Activated CD4-positive, alpha-beta T cell treated with anti-CD3 and anti-CD28 coated beads, Interleukin-2, Interleukin-4, amounts not matched to agents 100 ng/mL and 50 ng/mL, durations not matched to agents 16 hours and 8 hours (primary cell): ENCODE measurements at places on chromosomes 16 and 17.

DNA sequence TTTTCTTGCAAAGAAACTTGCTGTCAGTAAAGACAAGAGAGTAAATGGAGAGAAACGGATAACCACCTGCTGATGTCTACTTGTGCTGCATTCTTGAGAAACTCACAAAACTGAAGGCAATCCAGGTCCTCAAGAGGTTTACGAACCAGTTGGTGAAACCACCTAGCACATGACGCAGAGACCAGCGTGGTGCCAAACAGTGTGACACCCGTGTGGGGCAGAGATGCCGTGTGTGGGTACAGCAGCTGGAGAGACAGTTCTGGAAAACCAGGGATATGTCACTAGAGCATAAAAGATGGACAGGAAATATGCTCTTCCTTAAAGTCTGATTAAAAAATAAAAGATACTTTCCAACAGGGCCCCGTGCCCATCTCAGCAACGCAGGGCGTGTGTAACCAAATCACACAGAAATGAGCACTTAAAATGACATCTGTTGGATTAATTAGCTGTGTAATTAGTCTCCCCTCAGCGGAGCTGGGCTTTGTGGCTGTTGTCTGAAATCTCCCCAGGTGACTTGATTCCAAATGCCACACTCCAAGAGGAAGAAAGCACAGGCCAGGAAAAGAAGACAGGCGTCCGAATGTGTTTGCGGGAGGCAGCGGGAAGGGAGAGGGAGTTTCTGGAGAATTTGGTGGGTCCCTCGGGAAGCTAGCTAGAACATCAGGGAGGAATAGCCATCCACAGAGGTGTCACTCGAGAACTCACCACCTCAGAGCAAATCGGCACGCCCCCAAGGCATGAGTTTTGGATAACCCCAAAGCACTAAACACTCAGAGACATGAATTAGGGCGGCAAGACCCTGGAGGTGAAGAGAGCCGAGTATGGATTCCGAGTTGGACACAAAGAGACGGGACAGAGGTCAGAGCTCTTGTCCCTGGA lies 109.8 kb downstream of the ZFHX3 start:
- DNase-seq = no peak

DNA sequence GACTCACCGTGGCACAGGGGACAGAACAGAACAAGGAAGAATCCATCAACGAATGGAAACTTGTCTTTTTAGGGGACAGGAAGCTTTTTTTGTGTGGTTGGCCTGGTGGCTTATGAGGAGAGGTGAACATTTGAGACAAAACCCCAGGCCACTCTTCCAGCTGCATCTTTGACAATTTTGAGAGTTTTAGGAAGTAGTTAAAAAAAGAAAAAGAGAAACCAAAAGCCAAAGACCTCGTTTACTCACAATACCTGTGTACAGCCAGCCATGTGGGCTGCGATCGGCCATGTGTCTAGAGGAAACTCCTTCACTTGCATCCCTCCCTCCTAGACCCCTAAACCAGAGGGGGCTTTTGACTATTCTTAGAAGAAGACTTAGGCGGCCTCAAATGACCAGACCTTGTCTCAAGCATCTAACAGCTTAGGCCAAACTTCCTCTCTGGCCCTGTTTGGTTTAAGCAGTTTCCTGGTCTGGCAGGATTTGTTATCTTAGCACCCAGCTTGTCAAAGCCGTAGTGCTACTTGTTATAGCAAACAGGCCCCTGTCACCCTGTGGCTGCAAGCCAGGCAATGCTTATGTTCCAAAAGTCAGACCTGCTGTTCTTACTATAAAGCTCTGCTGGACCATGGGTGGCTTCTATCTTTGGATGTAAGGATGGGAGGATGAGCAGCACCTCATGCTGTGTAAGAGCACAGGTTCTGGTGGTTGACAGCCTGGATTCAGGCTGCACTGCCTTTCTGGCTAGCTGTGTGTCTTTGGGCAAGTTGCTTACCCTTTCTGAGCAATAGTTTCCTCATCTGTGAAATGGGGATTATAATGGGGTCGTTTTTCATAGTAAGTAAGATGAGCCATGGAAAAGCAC lies 17.7 kb downstream of the KSR1 start:
- DNase-seq = peak; percentile 89

- no peak for DNase-seq
These were observed 61.7 kb downstream of the KPNA2 start for GRCh38 chr17:68097161-68097805.

DNA sequence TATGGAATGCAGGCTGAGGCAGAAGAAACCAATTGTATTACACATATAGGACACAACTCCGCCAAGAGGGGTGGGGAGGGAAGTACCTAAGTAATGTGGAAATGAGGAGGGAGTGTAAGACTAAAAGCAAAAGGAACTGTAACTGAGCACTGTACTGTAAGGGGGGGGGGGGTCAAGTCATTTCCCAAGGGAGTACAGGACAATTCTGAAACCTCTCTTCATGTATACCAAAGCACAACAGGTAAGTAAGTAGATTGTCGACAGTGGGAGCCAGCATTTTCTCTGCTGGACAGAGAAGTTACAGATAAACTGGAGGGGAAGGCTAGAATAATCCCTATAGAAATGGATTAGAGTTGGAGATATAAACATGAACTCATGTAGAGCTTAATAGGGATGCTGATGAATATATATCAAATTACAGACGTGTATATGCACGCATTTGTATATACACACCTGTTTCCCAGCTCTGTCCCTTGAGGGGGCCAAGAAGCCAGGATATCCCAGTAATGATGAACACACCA lies 6.4 kb downstream of the USP22 start:
- DNase-seq = no peak

DNA sequence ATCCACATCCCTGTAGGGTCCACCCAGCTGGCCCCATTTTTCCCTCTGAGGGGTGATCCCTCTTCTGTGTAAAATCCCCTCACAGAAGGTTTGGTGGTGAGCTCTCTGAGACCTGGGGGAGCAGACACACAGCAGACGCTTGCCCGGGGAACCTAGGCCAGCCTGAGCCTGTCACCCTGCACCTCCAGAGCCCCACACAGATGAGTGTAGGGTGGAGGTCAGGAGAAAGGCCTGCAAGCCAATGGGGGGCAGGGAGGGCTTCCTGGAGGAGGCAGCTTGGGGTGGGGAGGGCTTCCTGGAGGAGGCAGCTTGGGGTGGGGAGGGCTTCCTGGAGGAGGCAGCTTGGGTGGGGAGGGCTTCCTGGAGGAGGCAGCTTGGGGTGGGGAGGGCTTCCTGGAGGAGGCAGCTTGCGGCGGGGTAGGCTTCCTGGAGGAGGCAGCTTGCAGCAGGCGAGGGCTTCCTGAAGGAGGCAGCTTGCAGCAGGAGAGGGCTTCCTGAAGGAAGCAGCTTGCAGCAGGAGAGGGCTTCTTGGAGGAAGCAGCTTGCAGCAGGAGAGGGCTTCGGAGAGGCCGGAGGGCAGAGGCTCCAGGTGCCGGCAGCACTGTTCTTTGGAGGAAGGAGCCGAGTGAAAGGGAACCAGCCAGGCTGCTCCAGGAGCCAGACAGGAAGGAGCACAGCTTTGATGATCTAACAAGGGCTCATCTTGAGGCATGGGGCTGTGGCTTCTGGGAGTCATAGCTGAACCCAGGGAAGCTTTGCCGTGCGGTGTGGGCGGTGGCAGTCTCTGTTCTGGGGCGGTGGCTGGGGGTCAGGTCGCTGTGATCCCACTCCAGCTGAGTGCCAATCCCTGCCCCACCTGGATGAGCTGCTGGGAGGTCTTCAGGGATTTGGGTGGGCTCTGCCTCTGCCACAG lies 83.7 kb upstream of the ZNF469 start:
- peak; percentile 1 for DNase-seq

DNA sequence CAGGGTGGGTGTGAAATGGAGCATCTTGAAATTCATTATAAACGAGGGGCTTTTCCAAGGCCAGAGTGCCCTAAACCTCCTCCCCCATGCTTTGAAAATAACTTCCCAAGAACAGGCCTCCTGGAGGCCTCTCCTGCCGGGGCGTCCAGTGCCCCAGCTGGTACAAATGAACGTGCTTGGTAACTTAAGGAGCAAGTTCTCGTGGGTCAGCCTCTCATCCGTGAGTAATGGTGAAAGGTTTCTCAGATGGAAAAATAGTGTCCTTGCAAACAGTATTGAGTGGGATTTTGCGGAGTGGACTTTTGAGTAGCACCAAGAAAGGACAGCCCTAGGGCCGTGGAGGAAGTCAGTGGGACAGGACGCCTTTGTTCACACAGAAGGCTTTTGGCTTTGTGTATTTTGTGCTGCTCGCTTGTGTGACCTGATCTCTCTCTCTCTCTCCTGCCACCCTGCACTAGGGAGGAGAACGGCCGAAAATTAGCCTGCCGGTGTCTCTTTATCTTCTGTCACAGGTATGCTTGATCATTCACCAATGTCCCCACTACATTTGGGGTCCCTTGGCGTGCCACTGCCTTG lies 34.6 kb downstream of the CLEC16A start:
- DNase-seq = no peak

DNA sequence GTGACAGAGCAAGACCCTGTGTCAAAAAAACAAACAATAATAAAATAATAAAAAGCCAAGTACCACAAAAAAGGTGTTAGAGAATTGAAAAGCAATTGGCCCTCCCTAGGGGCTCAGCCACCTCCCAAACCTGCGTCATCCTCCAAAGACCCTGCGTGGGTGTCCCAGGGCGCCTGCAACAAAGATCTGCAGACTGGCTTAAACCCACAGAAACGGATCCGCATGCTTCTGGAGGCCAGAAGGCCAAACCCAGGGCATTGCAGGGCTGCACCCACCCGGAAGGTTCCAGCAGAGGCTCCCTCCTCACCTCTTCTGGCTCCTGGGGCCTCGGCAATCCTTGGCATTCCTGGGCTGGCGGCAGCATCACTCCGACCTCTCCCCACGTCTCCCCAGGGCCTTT lies 1.5 kb downstream of the ENPP7 start:
- DNase-seq = no peak

DNA sequence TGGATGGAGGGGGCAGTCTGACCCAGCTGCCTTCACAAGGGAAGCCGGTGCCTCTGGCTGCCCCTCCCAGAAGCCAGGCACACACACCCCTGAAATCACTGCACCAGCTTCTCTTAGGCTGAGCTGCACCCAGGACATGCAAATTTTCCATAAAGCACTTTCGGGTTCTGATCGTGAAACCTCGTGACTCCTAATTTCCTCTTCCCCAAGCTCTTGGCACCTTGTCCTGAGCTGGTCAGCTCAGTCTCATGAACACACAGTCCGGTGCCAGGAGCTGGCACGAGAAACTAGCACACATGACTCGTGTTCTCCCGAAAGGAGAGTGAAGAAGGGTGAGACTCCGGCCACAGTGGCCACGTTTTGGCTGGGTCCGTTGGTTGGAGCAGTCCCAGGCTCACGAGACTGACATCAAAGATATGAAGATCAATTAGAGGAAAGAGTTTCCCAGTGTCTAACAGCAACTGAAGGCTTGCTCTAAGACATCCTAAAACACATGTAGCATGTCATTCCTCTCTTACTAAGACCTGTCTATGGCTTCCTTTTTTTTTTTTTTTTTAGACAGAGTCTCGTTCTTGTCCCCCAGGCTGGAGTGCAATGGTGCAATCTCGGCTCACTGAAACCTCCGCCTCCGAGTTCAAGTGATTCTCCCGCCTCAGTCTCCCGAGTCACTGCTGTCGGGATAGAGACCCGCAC lies 9.2 kb upstream of the ABR start:
- no peak for DNase-seq

GRCh38 chr16:64925166-64925565 lies 196.7 kb downstream of the CDH11 start:
- no peak for DNase-seq
